ENCODE measurements at places on chromosomes 12 and 14.

- H3K27ac ChIP-seq = no peak overlapping the region
- peaks cover 16% of the 10 kb centered on the region for H3K4me1 ChIP-seq
- no peak for DNase-seq
- no peaks in the 10 kb centered on the region for H3K27me3 ChIP-seq
These were observed 23.1 kb downstream of the PHLDA1 start for GRCh38 chr12:76008428-76008827.

GRCh38 chr14:55131370-55132137 is 2.5 kb downstream of the LGALS3 start:
- no peak for DNase-seq
- H3K27ac ChIP-seq = no peak overlapping the region
- H3K27me3 ChIP-seq = no peaks in the 10 kb centered on the region
- peak overlapping the region; percentile 77 for H3K4me3 ChIP-seq
- peaks cover 11% of the 10 kb centered on the region for H3K36me3 ChIP-seq

DNA sequence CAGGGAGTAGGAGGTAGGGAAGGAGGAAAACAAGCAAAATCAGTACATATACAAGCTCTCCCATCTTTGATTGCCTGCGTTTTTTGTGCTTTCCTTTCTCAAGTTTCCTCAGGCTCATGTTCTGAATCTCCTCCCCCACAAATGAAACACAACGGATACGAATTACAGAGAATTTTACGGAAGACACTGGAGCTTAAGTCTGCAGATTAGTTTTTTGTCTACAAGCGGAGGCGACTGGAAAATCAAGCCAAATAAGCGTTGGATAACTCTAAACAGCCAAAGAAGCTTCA is 612 bp downstream of the WBP11 start:
- H3K27ac ChIP-seq = peak overlapping the region; percentile 58
- peak overlapping the region; percentile 96 for H3K4me3 ChIP-seq
- peaks cover 23% of the 10 kb centered on the region for H3K4me1 ChIP-seq
- H3K27me3 ChIP-seq = no peaks in the 10 kb centered on the region
- DNase-seq = no peak

GRCh38 chr14:48751293-48751692 is 834.9 kb downstream of the RPS29 start:
- H3K36me3 ChIP-seq = no peaks in the 10 kb centered on the region
- no peaks in the 10 kb centered on the region for H3K4me1 ChIP-seq
- no peak overlapping the region for H3K4me3 ChIP-seq
- H3K27me3 ChIP-seq = no peaks in the 10 kb centered on the region
- no peak for DNase-seq

DNA sequence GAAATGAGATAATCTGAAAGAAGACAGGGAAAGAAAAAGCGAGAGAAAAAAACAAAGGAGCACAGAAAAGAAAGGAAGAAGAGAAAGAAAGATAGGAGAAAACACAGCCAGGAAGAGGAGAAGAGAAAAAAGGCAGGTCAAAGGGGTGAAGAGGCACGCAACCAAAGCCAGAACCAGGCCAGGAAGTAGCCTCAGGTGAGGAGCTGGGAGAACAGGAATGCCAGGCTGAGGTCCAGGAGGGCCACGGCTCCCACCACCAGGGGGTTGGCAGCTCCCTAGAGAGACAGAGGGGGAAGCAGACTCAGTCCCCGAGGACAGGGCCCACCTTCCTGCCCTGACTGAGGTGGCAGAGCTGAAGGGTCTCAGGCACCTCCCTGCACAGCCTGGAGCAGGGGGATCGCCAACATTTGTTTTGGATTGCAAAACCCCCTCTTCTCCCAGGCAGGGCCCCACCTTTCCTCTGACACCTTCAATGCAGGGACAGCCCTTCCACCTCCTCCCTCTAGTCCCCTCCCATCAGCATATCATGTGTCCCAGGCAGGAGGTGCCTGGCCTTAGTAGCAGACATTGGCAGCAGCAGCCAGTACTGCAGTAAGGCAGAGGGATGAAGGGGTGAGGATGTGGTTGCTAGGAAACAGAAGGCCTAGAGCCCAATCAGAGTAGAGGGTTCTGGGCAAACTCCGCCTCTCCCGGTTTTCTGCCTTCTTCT is 2.0 kb upstream of the AP1G2 start:
- H3K27ac ChIP-seq = peak overlapping the region; percentile 53
- H3K4me1 ChIP-seq = peaks cover 24% of the 10 kb centered on the region
- peak; percentile 85 for DNase-seq
- H3K36me3 ChIP-seq = no peaks in the 10 kb centered on the region

DNA sequence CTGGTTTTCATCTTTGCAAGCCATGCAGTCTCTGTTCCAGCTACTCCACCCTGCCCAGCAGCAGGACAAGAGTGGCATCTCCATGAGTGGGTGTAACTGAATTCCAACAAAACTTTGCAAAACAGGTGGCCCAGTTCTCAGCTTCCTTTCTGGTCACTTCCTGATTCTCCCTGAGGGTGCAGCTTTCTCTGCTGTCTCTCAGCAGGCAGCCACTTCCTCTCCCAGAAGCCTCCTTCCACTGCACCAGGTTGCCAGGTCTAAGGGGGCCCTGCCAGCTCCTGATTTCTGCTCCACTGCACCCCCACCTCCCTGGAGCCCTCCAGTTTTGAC is 341.0 kb upstream of the FKBP4 start:
- no peak overlapping the region for H3K27ac ChIP-seq
- H3K4me1 ChIP-seq = no peaks in the 10 kb centered on the region
- DNase-seq = no peak
- no peak overlapping the region for H3K4me3 ChIP-seq
- H3K27me3 ChIP-seq = peaks cover 98% of the 10 kb centered on the region

- no peaks in the 10 kb centered on the region for H3K27me3 ChIP-seq
- H3K27ac ChIP-seq = no peak overlapping the region
- H3K4me1 ChIP-seq = peaks cover 18% of the 10 kb centered on the region
These were observed 428.1 kb downstream of the ZFP36L1 start for GRCh38 chr14:68364792-68365192.

GRCh38 chr12:74334780-74335179 is 202.9 kb upstream of the ATXN7L3B start:
- no peaks in the 10 kb centered on the region for H3K36me3 ChIP-seq
- H3K27me3 ChIP-seq = no peaks in the 10 kb centered on the region
- H3K27ac ChIP-seq = no peak overlapping the region
- H3K4me1 ChIP-seq = peaks cover 18% of the 10 kb centered on the region
- DNase-seq = peak; percentile 56
- H3K4me3 ChIP-seq = no peak overlapping the region

- no peaks in the 10 kb centered on the region for H3K27me3 ChIP-seq
- no peak overlapping the region for H3K27ac ChIP-seq
- no peaks in the 10 kb centered on the region for H3K4me1 ChIP-seq
- no peak for DNase-seq
- H3K4me3 ChIP-seq = no peak overlapping the region
These were observed 76.7 kb upstream of the G2E3 start for GRCh38 chr14:30482276-30482675.

- H3K27ac ChIP-seq = no peak overlapping the region
- H3K4me1 ChIP-seq = peaks cover 12% of the 10 kb centered on the region
- H3K36me3 ChIP-seq = no peaks in the 10 kb centered on the region
These were observed 126.0 kb upstream of the FRMD6 start for GRCh38 chr14:51525739-51526138.

DNA sequence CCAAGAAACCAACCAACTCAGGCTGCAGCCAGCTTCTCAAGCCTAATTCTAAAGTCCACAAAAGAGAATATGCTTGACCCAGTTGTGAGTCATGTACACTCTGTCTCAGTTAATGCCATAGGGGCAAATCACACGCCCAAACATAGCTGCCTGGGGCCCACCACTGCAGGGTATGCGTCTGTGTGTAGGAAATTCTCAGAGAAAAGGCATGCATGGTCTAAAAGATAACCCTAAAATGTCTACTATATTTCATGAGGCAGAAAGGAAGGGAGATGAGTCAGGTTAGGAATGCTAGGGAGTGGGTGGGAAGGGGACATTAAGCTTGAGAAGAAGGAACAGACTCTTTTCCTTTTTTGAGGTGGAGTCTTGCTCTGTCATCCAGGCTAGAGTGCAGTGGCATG is 22.3 kb upstream of the SPTLC2 start:
- DNase-seq = peak; percentile 95
- H3K27ac ChIP-seq = peak overlapping the region; percentile 79
- H3K4me3 ChIP-seq = no peak overlapping the region
- H3K36me3 ChIP-seq = no peaks in the 10 kb centered on the region
- peaks cover 38% of the 10 kb centered on the region for H3K4me1 ChIP-seq

DNA sequence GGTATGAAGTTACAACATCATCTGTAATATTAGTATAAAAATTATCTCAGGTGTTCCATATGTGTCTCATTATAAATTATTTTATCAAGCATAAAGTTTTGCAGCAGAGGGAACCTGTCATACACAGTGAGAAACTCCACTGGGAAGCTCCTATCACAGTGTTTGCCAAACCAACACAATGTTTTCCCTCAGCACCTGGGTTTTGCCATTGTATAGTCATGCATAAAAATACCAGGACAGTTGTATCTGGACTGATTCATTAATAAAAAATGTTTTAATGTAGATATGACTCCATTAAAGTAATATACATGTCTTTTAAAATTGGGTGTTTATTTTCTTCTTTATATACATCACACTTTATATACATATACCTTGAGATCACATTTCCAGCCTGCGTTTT is 56.6 kb downstream of the METTL25 start:
- H3K4me1 ChIP-seq = no peaks in the 10 kb centered on the region
- H3K4me3 ChIP-seq = no peak overlapping the region
- H3K27ac ChIP-seq = no peak overlapping the region
- DNase-seq = no peak
- no peaks in the 10 kb centered on the region for H3K36me3 ChIP-seq
- no peaks in the 10 kb centered on the region for H3K27me3 ChIP-seq

DNA sequence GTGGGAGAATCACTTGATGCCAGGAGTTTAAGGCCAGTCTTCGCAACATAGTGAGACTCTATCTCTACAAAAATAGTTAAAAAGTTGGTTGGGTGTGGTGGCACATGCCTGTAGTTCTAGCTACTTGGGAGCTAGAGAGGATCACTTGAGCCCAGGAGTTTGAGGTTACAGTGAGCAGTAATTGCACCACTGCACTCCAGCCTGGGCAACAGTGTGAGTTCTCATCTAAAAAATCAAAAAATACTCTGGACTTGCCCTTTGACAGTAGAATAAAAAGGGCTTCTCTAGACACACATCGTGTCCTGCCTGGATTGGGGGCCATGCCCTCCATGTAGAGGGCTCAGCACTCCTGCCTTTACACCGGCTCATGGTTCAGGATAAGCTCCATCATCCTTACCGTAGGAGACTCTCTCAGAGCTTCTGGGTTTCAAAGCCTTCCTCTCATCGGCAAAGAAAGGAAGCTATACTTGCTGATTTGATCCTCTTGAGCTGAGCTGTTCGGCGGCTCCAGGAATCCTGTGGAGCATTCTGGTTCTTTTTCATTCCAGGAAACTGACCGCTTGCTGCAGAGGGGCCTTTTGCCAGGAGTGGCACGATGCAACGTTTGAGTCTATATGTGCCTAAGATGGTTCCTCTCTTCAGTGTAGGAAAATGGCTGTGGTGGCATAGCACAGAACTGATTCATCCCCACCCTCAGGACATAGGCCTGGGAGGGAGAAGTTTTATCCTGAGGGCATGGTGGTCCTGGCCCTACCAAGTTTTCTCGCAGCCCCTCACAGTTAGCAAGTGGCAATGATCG is 29.6 kb downstream of the FLVCR2 start:
- H3K27me3 ChIP-seq = no peaks in the 10 kb centered on the region
- no peak for DNase-seq
- H3K36me3 ChIP-seq = no peaks in the 10 kb centered on the region
- no peak overlapping the region for H3K27ac ChIP-seq
- H3K4me1 ChIP-seq = no peaks in the 10 kb centered on the region

- peaks cover 12% of the 10 kb centered on the region for H3K4me1 ChIP-seq
- no peaks in the 10 kb centered on the region for H3K36me3 ChIP-seq
- no peak overlapping the region for H3K27ac ChIP-seq
- no peaks in the 10 kb centered on the region for H3K27me3 ChIP-seq
- no peak overlapping the region for H3K4me3 ChIP-seq
These were observed 10.5 kb upstream of the BTG1 start for GRCh38 chr12:92156139-92156538.

GRCh38 chr14:61343991-61344405 is 22.6 kb downstream of the PRKCH start:
- peak overlapping the region; percentile 28 for H3K27ac ChIP-seq
- H3K4me1 ChIP-seq = peaks cover 22% of the 10 kb centered on the region
- H3K36me3 ChIP-seq = no peaks in the 10 kb centered on the region
- no peak overlapping the region for H3K4me3 ChIP-seq

DNA sequence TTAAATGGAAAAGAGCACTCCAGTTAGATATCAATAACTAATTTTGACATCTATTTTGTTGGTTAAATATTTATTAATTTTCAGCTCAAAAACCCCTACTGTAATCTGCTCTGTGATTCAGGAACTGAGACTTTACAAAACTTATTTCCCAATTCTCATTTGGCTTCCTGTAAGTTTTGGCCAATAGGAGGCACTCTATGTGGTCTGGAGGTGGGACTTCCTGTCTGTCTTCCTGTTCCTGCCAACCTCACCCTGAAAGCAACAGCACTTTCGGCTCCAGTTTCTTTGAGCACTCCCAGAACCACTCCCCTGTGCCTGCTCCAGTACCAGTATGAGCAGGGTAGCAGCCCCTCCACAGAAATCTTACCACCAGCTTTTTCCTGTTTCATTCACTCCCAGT is 1027.0 kb downstream of the VRK1 start:
- no peak overlapping the region for H3K27ac ChIP-seq
- DNase-seq = no peak
- no peaks in the 10 kb centered on the region for H3K36me3 ChIP-seq
- H3K4me1 ChIP-seq = no peaks in the 10 kb centered on the region
- H3K27me3 ChIP-seq = no peaks in the 10 kb centered on the region

GRCh38 chr12:57729321-57729844 is 9.2 kb downstream of the AGAP2 start:
- no peak overlapping the region for H3K4me3 ChIP-seq
- H3K4me1 ChIP-seq = no peaks in the 10 kb centered on the region
- no peak for DNase-seq
- peaks cover 9% of the 10 kb centered on the region for H3K27me3 ChIP-seq

DNA sequence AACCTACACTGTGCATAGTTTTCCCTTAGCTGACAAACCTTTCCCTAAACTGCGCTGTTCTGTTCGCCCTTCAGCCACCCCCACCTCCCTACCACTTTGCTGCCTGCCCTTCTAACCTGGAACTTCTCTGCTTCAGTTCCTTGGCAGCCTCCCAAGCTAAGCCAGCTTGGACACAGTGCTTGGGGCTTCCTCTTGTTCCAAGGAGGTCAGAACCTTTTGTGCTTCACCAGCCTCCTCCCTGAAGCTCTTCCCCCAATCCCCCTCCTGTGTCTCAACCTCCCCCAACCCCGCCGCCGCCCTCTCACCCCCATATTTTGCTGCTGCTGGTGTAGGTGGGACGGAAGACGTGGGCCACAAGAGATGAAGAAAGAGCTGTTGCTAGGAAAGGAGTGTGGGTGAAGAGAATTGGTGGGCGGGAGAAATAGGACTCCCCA is 8.1 kb upstream of the RIC8B start:
- DNase-seq = no peak
- no peaks in the 10 kb centered on the region for H3K36me3 ChIP-seq
- H3K4me1 ChIP-seq = no peaks in the 10 kb centered on the region
- no peak overlapping the region for H3K4me3 ChIP-seq
- no peak overlapping the region for H3K27ac ChIP-seq

All from PC-9 (cell line).